Stimulated activated CD4-positive, alpha-beta T cell treated with anti-CD3 and anti-CD28 coated beads, Interleukin-1b, Interleukin-23, amount 100 ng/mL, for 24 hours (primary cell): ENCODE measurements at places on chromosomes 5 and 9.

DNA sequence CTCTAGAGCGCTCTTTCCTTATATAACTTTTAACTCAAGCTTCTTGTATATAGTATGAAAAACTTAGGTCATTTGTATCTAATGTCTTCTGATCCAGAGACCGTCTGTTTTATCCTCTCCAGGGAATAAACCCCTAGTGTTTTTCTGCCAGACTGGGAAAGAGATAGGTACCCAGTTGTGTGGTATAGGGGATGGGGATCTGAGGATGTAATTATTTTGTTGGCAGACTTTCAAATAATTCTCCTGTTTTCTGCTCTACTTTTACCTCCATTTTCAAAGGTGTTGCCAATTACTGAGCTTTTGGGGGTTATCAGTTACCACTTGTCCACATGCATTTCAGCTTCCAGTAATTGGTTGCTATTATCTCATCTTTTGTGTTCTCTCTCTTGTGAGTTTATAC lies 17.9 kb downstream of the CCDC171 start:
- DNase-seq: no peak

- DNase-seq: no peak
Observed at GRCh38 chr5:32627219-32627870, 42.0 kb downstream of the SUB1 start.

DNA sequence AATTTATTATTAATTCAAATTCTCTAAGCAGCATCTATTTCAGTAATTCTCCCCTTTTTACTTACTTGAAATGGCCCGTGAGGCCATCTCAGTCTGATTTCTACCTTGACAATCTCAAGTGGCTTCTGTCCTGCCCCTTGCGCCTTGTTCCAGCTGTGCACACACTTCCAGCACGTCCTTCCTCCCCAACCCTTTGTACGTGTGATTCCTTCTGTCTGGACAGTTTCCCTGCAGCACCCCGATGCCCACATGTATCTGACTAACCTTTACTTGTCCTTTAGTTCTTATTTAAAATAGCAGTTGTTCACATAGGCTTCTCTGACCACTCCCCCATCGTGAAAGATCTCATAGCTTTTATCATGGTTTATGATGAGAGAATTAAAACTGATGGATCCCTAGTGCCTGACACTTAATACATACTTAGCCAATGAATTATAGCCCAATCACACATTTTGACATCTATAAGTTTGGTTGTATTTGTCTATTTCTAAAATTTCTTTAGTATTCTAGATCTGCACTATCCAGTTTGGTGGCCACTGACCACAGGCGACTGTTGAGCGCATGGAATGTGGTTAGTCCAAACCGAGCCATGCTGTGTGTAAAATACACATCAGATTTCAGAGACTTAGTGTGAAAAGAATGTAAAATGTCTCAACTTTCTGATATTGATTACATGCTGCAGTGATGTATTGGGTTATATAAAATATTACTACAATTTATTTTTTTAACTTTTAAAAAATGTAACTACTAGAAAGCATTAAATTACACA lies 14.3 kb downstream of the ZBTB34 start:
- no peak for DNase-seq

- no peak for DNase-seq
Observed at GRCh38 chr5:31638345-31638744, 586 bp upstream of the PDZD2 start.

- DNase-seq: no peak
Observed at GRCh38 chr5:159359408-159359807, 29.1 kb upstream of the IL12B start.

GRCh38 chr5:127373858-127374491 lies 83.4 kb downstream of the MEGF10 start:
- DNase-seq: no peak

GRCh38 chr5:62152394-62153087 lies 153.5 kb upstream of the KIF2A start:
- DNase-seq: no peak

DNA sequence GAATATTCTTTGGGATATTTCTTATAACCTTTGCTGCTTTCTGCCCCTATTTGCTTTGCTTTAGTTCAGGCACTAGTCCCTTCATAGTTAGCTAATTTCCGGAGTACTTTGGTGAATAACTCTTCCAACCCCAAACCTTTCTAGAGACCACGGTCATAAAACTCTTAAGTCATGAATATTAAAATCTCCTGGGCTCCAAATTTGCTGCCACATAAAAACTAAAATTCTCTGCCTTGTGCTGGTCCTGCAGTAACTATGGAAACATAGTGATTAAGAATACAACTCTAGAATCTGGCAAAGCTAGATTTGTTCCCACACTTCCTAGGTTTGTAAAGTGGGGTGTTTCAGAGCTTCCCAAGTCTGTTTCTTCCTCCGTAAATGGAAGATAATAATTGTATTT lies 10.0 kb upstream of the ACTBL2 start:
- DNase-seq: no peak

- peak; percentile 1 for DNase-seq
Observed at GRCh38 chr5:135944967-135945560, 9.7 kb downstream of the LECT2 start.

- no peak for DNase-seq
Observed at GRCh38 chr5:15757103-15757502, 257.1 kb downstream of the FBXL7 start.

- no peak for DNase-seq
Observed at GRCh38 chr9:94606646-94607422, 13.2 kb upstream of the FBP2 start.

DNA sequence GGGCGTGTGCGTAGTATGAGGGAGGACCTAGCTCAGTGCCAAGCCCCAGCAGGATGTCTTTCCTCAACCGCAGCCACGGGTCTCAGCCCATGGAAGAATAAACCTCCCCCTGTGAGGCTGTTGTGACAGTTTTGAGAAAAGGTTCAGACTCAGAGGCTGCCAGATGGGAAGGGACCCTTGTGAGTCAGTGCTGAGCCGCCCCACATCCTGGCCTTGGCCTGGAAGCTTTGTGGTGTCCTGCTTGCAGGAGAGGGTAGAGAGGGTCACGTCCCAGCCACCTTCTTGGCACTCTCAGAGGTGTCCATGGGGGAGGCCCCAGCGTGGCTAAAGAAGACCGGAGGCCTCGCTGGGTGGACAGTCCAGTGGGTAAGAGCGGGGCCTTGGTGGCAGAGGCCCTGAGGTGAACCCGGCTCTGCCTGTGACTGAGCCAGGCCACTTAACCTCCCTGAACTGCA lies 2.8 kb downstream of the GRHPR start:
- DNase-seq: no peak

GRCh38 chr9:99752417-99753109 lies 69.1 kb upstream of the NR4A3 start:
- DNase-seq: no peak

- no peak for DNase-seq
Observed at GRCh38 chr5:111495159-111495558, 17.2 kb downstream of the STARD4 start.

GRCh38 chr9:38110476-38110875 lies 41.4 kb upstream of the SHB start:
- no peak for DNase-seq
